ENCODE measurements at places on chromosomes 4 and X.

DNA sequence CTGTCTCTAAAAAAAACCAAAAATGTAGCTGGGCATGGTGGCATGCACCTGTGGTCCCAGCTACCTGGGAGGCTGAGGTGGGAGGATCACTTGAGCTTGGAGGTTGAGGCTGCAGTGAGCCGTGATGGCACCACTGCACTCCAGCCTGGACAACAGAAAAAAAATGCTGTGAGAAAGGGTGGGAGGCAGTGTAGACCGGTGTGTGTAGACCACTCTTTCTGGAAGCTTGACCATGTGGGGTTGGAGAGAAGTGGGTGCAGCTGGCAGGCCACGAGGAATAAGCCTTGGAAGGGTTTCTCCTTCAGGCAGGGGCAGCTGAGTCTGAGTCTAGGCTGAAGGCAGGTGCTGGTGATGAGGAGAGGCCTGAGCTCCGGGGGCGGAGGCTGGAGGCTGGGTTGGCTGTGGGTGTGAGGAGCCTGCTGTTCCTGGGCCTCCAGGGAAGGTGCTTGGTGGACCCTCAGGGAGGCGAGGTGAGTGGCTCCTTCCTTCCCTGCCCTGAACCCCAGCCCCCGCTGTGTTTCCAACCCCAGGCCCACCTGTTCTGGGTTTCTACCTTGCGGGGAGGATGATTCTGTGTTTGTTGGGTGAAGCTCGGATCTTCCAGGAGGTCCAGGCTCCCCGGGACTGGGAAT, 9.3 kb upstream of the TBC1D14 start:
- no peak for DNase-seq

DNA sequence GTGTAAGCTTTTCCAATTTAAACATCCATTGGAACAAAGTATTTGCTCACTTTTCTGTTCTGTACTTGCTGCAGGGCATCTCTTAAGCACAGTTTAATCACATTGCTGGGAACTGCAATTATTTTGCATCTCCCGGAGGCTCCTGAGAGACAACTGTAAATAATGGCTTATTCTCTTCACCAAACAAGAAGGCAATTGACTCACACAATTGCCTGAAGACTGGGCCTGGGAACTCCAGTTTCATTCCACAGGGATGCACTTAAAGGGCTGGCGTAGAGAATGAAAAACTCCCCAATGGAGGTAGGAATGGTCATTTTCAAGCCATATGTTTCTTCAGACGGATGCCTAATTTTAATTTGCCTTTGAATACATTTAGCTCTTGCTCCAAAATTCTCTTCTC, 29.5 kb downstream of the TFDP3 start:
- DNase-seq: no peak

DNA sequence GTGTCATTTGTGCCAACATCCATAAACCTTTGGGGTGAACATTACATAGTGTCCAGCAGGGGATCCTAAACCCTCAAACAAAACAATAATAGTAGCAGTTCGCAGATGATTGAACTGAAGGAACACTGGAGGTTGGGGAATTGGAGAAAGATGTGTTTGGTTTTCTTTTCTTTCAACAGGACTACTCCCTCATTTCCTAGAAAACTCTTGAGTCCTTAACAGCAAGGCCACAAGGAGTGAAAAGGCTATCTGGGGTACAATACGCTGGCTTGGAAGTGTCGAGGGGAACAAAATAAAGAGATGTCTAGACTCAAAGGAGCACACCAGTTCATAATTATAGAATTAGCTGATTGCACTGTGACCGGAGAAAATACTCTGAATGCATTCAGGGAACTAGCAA, 72.1 kb downstream of the IDS start:
- DNase-seq: no peak

DNA sequence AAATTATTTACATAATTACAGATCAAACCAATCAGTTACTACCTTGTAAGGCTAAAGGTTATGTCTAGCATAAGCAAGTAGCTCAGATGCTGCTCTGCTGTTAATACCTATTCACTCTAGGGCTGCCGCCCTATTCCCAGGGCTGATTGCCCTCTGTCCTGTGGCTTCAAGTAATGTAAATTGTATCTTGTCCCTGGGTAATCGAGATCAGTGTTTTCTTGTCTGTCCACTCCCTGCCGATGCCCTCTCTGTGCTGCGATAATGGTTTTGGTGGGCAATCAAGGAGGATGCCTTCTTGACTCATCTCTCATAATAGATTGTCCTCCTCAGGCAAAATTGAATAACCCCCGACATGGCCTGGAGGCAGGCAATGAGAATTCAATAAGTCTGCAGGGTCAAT, 641.0 kb upstream of the PITX2 start:
- DNase-seq: no peak

GRCh38 chrX:50403903-50404302, 66.7 kb downstream of the DGKK start:
- DNase-seq: no peak

- no peak for DNase-seq
These were observed 27.9 kb upstream of the HGFAC start for GRCh38 chr4:3413675-3414420.

GRCh38 chrX:20228245-20228644, 38.5 kb downstream of the RPS6KA3 start:
- no peak for DNase-seq

DNA sequence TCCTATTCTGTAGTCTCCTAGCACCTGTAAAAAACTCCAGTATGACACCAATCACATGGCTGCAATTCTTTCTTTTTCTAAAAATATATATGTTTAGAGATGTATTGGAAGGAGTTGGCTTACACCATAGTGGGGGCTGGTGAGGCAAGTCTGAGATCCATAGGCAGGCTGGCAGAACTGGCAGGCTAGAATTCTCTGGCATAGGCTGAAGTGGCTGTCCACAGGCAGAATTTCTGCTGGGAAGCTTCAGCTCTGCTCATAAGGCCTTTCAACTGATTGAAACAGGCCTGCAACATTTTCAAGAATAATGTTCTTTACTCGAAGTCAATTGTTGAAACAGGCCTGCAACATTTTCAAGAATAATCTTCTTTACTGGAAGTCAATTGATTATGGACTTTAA, 37.0 kb downstream of the FGF2 start:
- no peak for DNase-seq

GRCh38 chrX:103565197-103565596, 20.1 kb upstream of the TCEAL4 start:
- no peak for DNase-seq

DNA sequence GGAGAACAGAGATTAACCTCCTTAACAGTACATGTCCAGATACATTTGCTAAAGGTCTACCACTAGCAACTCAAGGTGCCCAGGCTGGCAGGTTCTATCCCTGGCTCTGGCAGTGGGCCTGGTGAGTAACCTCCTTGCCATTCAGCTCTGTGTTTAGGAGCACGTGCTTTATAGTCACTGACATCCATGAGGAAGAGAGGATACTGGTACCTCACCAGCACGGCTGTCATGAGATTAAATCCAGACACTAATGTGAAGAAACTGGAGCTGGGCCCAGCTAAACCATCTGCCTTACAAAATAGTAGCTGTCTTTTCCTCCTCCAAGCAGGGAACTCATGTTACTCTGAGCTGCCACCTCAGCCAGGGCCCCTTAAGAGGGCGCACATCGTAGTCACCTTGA, 45.3 kb downstream of the GPRASP3 start:
- DNase-seq: no peak

- DNase-seq: no peak
These were observed 8.8 kb upstream of the IL3RA start for GRCh38 chrX:1327651-1328304.

DNA sequence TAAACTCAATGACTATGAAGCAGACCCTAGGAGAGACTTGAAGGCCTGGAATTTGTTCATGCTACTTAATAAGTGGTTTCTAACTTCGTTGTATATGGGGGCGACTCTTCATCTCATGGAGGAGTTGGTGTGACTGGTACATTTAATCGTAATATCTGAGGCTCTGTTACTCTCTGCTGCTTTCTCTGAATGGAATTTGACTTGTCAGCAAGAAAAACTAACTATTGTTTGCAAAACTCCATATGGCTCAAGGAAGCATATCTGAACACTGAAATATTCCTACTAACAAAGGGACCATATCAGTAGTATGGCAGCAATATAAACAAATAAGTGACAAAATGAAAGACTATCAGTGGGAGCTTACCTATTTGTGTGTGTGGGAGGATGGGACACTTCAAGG, 132.0 kb upstream of the RPS6KA6 start:
- DNase-seq: no peak

DNA sequence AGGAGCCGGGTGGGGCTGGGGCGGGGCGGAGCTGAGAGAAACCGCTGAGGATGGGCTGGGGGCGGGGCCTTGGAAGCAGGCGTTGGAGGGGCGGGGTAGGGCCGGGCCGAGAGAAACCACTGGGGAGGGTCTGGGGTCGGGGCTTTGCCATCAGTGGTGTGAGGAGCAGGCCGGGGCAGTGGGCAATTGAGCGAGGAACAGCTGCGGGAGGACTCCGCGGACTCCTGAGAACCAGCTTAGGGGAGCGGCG, 1.3 kb upstream of the EOLA2 start:
- no peak for DNase-seq

GRCh38 chrX:107978707-107979307, 3.4 kb downstream of the TEX13B start:
- no peak for DNase-seq

DNA sequence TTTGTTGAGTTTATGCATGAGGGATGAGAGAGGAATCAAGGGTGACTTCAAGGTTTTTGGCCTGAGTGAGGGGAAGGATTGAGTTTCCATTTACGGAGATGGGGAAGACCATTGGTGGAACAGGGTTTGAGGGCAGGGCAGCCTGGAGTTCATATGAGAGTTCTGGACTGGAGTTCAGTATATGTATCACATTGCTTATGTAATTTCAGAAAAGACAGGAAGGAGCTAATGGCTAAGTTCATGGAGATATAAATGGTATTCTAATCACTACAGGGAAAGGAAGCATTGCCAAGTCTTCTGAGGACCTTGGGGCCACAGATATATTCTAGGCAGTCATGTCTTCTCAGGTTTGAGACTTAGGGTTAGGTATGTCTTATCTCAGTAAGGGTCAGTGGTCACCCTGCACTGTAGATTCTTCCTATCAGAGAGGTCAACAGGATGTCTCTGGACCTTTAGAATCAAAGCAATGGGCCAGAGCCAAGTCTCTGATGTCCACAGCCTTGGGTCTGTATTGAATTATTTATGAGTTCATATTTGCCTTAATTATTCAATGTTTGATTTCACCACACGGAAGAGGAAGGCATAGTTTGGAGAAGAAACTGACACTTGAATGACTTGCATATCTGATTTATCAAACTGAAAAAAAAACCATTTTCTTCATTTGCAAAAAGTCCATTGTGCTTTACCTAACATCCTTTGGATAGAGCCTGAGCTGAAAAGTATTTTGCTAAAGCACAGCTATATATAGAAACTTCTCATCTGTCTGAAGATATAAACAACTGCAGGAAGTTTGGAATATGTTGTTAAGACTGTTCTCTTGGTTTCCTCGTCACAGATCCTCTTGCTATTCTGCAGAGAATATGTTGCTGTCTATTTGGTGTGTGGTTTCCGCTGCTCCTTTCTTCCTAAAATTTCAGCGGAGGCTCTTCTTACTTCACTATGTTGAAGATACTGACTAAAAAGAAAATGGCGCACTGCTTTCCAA, 139.5 kb downstream of the PDGFRA start:
- DNase-seq: no peak

DNA sequence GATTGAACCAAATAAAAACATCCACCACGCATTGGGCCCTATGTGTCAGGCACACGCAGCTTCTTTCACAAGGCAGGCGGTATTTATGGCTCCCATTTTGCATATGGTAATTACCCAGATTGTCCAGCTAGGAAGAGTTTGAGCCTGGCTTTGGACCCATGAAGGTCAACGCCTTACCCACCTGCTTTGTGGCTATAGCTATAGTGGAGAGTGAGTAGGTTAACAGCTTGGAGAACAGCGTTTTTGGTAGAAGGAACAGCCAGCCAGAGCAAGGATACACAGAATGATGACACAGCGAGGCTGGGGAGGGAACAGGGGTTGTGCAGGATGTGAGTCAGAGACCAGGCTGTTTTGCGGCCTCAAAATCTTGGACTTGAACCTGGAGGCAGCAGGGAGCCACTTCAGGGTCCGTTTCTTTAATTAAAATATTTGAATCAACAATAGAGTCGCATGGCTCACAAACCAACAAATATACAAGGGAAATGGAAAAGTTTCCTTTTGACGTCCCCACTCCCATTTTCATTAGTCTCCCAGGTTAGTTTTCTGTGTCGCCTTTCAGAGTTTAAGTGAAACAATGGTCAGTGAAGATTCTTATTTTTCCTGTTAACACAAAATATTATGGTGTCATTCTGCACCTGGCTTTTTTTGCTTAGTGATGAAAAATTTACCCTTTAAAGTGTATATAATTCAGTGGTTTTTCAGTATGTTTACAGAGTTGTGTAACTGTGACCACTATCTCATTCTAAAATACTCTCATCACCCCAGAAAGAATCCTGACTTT, 118.2 kb upstream of the STX18 start:
- no peak for DNase-seq

GRCh38 chrX:42934020-42934726, 156.2 kb upstream of the PPP1R2C start:
- no peak for DNase-seq

DNA sequence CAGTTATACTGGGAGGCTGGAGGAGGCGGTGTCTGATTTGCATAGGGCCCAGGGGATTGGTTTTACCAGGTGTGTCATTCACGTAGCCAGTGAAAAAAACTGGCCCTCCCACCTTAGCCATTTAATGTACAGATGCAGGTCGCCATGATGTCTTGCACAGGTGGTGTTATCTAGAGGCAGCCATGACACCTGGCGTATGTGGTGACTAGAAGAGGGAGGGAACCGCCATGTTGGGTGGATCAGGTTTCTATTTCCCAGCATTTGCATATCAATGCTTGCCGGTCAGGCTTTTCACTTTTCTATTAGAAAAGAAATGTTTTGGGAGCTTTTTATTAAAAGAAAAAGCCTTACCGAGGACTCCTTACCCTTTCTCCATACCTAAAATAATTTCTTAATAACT, 523.4 kb downstream of the ADGRL3 start:
- no peak for DNase-seq

DNA sequence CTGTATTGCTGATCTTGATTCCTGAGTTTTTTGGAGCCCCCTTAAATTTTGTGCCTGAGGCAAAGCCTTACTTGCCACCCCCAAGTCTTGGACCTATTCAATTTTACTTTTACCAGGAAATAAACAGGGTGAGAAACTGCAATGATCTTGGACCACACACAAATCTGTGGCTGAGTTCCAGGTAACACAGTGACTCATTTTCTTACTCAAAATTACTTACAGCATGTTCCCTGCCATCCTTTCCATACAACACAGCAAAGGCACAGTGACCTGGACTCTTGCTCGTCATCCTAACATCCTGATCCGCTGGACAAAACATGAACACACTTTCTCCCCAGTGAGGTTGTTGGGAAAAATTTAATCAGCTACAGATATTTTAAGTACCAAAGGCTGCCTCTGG, 60.7 kb upstream of the S100G start:
- no peak for DNase-seq

Measured in coronary artery (tissue), 2 donors.